ENCODE measurements at places on chromosomes 12 and 14.
A peak's percentile ranks its signal among the peaks of the same experiment; 100 is the strongest.

DNA sequence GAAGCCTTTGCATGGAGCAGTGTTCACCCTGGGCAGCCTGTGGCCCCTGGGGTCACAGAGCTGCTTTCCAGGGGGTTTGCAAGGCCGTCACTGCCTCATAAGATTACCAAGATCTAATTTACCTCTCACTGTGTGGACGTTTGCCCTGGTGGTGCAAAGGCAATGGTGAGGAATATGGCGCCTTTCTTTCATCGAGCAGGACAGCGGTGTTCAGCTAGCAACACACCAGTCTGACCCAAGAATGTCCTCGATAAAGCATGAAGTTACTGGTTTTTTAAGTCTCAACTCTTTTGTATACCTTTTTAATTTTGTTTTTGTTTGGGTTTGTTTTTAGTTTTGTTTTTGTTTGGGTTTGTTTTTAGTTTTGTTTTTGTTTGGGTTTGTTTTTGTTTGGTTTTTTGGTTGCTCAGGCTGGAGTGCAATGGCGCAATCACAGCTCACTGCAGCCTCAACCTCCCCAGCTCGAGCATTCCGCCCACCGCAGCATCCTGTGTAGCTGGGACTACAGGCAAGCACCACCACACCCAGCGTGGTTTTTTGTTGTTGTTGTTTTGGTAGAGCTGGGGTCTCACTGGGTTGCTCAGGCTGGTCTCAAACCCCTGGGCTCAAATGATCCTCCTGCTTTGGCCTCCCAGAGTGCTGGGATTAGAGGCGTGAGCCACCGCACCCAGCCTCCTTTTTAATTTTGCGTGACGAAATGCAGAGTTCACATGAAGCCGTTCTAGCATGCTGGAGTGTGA lies 57.9 kb downstream of the PPP2R5C start:
- peak; percentile 91 for DNase-seq

GRCh38 chr14:44663136-44663535 lies 156.1 kb upstream of the FSCB start:
- no peak for DNase-seq

- no peak for DNase-seq
These were observed 172.7 kb upstream of the CNOT2 start for GRCh38 chr12:70070494-70071007.

DNA sequence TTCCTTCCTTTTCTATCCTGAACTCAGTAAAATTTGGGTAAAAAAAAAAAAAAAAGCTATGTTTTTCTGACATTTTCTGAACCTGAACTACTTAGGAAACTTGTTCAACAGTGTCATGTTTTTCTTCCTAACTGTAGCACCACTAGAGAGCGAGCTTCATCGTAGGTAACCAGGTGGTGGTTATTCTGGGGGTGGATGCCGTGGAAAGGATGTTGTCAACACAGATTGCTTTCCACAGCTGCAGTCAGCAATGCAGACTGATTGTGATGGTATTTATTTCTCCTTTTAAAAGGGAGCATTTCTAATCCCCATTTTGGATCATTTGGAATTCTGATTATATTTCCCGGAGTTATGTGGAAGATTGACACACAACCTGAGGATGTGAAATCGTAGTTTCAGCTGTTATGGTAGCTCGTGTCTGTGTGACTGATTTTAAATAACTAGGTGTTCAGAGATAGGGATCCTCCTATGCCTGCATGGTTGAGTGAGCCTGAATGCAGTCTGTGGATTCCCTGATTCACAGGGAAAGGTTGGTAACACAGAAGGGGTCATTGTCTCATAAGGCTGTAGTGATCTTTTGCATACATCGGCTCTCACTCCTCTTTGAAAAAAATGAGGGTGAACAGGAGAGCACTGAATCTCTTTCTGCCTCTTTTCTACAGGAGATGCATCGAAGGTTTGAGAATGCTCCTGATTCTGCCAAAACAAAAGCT lies 113.2 kb downstream of the ERC1 start:
- no peak for DNase-seq

DNA sequence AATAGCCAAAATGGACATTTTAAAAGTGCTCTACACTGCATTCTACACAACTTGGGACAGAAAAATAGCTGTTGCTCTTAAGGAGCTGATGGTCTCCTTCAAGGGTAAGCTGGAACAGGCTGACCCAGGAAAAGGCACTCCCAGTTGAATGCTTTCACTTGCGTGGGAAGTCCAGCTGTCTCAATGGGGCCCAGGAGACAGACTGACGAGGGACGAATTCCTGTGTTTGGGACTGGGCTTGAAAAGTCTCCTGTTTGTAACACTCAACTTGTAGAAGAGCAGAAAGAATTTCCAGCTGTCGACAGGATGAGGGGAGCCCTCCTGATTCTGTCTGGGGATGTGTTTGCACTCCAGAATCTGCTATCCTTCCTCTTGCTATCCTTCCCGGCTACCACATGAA lies 180.8 kb downstream of the ZFP36L1 start:
- DNase-seq, result no peak

DNA sequence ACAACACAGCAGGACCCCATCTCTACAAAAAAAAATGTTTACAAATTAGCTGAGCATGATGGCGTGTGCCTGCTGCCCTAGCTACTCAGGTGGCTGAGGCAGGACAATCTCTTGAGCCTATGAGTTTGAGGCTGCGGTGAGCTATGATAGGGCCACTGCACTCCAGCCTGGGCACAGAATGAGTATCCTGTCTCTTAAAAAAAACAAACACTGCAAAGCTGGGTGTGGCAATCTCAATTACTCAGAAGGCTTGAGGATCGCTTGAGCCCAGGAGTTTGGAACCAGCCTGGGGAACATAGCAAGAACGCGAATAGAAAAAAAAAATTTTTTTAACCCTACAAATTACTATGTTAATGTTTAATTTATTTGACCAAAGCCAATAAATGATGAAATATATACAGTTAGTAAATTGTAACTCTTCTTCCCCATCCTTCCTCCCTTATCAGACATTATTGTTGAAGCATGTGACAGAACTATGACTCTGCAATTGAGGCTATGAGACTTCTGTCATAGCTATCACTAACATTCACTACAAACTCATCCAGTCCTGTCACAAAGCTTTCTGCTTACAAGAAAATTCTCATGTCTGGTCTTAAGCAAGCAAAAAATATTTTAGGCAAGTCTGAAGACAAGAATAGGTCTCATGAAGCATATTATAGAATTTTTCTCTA lies 9.8 kb downstream of the BTBD7 start:
- no peak for DNase-seq

DNA sequence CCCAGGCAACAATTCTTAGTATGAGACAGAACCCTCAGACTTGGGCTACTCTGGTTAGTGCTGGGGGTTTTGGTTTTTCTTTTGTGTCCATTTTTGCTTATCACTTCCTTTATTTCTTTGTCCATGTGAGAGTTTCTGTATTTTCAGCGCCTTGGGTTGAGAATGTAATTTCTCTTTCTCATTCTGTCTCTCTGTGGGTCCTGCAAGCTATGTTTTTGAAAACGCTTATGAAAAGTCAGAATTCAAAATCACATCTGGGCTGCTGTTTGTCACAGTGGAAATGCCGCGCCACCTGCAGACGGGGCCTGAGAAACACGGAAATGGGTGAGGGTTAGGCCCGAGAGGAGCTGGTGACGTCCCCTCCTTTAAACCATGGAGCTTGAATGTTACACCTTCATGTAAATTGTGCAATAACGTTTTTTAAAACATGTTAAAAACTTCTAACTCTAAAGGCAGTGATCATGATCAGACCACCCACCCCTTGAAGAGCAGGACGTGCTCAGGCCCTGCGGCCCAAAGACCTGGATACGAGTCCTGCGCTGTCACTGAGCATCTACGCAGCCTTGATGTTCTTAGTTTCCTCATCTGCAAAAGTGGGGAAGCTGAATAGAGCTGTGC lies 26.1 kb downstream of the JDP2 start:
- no peak for DNase-seq

GRCh38 chr14:104080376-104081260 lies 4.9 kb upstream of the ASPG start:
- DNase-seq, result no peak

- DNase-seq, result no peak
These were observed 94.2 kb downstream of the ETV6 start for GRCh38 chr12:11743423-11744409.

DNA sequence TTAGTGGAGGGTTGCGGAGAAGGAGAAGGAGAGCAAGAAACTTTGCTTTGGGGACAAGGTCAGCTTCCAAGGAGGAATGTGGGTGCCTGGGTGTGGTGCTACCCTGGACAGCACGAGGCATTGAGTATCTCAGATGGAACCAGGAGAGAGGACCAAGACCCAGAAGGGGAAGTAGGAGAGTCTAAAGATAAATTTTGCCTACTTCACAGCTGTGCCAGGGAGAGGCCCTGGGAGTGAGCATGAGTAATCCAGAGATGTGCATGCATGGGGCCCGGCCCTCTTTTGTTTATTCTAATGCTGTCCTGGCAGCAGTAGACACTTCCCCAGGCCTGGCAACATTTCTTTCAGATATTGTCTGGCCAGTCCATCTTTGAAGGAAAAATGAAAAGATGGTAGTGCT lies 49.5 kb upstream of the GNPNAT1 start:
- no peak for DNase-seq

DNA sequence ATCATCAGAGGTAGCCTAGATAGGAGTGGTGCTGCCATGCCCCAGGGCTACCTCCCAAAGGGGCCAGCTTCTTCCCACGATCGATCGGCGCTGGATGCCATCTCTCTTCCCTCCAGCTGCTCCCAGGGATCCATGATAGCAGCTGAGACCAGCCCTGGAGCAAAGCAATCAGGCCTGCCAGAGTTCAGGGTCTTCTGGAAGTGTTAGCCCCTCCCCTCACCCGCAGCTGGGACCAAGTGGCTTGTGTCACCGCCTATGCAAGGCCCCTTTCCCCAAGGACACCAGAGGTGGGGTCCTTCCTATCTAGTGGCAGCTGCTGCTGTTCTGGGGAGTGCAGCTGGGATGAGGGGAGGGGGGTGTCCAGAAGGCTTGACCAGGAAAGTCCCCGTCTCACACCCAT lies 87.0 kb downstream of the IRF2BPL start:
- no peak for DNase-seq

- DNase-seq, result no peak
These were observed 11.6 kb downstream of the AHSA1 start for GRCh38 chr14:77469539-77469938.

DNA sequence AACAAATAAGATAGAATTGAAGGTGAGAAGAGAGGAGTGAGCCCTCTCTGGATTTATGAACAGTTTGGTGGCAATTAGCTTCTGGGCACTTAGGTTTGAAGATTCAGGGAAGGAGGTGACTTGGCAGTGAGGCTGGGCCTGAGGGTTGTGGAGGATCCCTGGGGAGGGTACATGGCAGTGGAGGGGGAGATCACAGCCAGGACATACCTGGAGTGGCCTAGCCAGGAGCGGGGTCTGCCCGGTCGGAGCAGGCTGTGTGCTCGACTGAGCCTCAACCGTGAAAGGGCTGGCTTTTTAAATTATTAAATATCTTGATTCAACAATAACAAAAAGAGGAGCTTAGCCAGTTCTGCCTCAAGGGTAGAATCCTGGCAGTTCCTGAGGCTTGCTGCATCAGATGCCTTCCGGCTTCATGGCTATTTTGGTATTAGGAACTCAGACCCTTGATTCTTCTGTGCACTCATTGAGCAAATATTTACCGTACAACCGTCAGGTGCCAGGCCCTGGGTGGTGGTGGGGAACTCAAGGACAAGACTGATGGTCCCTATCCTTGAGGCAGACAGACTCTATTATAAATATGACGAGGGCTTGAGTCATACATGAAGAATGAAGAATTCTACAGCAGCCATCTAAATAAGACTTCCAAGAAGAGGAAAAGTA lies 73.4 kb downstream of the SPTB start:
- DNase-seq, result no peak

GRCh38 chr14:76780360-76780759 lies 19.1 kb downstream of the VASH1 start:
- no peak for DNase-seq

- DNase-seq, result no peak
These were observed 18.6 kb downstream of the LTBP2 start for GRCh38 chr14:74593241-74593953.

DNA sequence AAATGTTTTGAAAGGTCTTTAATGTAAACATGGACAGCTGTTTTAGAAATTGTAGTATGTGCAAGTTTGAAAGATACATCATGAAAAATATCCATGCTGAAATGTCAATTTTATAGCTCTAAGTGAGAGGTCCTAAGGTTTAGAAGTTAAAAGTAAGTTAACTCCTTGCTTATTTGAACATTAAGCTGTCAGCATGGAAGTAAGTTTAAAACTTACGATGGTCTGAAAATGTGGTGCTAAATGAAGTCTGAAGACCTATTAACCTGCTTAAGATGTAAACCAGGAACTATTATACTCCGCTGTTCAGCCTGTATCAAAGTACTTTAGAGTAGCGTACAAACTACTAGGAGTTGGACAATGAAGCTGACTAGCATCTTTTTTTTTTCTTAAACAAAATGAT lies 1082.4 kb downstream of the TMTC2 start:
- no peak for DNase-seq

GRCh38 chr12:65953631-65954030 lies 129.3 kb downstream of the HMGA2 start:
- DNase-seq, result no peak

GRCh38 chr14:90629471-90629870 lies 186.8 kb downstream of the TTC7B start:
- DNase-seq, result no peak

- DNase-seq, result no peak
These were observed 67.6 kb upstream of the AP4S1 start for GRCh38 chr14:30957813-30958370.

GRCh38 chr14:29900609-29901350 lies 26.9 kb downstream of the PRKD1 start:
- DNase-seq, result no peak

GRCh38 chr14:90820958-90821357 lies 4.7 kb upstream of the TTC7B start:
- peak; percentile 83 for DNase-seq

GRCh38 chr14:38089123-38089522 lies 118.6 kb upstream of the SSTR1 start:
- no peak for DNase-seq

DNA sequence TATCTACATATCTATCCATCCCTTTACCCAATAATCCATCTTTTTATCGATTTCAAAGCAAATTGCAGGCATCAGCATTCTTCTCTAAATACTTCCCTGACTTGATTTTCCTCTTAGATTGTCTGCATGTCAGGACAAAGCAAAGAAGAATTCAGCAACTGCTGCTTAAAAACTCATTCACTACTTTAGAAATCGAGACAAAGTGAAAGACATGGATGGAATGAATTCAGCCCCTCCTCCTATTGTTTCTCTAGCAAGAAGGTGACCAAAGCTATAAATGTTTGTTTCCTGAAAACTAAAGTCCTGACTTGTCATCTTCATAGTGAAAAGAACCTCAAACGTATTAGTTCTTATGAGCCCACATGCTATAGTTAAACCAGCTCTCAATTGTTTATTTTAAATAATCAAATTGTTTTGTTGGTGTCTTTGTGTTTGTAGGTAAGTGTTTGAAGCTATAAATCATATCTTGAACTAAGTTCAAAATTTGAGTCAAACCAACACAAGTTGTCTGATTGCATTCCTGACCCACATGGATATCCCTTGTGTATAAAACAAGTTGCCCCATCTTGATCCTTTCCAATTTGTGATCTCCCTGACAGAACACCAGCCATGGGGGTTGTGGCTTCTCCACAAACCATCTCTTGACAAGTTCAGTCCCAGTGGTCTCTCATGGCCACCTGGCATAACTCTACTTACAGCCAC lies 58.6 kb upstream of the ARHGAP5 start:
- DNase-seq, result no peak
